ENCODE measurements at places on chromosomes 2 and 18.

DNA sequence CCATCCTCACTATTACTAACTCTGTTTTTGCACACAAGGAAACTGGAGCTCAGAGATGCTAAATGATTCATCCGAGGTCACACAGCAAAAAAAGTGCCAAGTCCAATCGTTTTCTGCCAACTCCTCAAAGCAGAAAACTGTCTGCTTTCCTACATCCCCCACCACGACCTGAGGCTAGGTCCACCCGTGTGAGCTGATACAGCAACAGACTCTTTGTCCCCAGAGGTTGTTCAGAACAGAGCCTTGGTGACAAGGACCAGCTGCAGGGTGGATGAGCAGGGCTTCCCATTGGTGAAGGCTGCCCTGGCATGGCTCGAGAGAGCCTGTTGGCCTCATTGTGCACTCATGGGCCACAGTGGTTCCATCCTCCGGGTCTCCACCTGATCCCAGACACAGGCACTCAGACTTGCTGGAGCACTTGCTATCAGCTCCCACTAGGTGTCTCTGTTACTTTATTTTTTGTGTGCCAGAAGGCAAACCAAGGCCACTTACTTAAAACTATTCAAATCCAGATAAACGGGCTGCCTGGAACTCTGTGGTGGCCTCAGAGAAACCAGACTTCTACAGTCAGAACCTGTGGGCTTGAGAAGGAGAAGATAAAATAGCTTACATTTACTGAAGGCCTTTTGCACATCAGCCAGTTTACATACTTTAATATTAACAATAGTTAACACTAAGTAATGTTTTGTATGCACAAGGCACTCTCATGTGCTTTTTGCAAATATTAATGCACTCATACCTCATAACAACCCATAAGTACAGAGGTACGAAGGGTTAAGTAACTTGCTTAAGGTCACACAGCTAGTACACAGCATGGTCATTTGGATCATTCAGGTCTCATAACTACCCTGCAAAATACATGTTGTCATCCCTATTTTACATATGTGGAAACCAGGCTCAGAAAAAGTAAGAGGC is 62.9 kb upstream of the CTIF start:
- DNase-seq: no peak

DNA sequence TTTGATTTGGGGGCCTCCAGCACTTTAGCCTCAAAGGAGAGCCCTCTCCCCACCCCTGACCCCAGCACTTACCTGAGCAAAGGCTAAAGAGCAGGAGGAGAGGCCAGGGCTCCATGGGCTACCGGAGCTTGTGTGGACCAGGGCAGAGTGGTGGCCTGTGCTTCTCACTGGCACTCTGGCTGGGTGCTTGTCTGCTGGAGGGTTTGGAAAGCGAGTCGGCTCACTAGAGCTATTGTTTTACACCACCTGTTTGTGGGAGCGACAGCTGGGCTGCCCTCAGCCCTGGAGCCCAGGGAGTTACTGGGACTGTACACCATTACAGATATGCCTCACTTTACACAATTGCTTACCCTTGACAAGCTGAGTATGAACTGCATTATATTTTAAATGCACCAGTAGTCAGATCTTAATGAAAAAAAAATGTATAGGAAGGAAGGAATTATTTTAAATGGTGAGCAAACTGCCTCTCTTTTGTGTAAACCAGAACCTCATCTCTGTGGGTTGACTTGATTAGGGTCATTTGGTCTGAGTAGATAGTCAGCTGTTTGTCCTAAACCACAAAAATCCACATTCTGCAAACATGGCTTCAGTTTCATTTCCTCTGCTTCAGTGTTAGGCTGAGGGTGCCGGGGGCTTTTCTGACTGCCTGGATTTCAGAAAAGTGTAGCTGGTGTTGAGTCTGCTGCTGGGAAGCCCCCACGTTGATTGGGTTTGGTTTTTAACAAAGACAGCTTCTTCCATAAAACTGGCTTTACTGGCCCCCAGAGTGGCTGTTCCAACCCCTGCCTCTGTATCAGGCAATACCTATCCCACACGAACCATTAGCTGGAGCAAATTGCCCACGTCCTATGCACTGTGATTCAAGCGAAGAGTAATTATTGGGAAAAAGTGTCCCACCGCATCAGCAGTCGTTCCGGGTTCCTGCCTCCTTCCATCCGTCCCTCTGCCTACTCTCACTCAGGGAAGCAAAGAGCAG is at the start of gene CHRNA1:
TSS of gene CHRNA1 (minus strand) at position 193 of the 976 bp plus-strand sequence. CDS start at position 115, 78 bp downstream.
- DNase-seq: no peak

- DNase-seq: no peak
Observed at GRCh38 chr2:210577263-210578071, 21.1 kb downstream of the CPS1 start.

DNA sequence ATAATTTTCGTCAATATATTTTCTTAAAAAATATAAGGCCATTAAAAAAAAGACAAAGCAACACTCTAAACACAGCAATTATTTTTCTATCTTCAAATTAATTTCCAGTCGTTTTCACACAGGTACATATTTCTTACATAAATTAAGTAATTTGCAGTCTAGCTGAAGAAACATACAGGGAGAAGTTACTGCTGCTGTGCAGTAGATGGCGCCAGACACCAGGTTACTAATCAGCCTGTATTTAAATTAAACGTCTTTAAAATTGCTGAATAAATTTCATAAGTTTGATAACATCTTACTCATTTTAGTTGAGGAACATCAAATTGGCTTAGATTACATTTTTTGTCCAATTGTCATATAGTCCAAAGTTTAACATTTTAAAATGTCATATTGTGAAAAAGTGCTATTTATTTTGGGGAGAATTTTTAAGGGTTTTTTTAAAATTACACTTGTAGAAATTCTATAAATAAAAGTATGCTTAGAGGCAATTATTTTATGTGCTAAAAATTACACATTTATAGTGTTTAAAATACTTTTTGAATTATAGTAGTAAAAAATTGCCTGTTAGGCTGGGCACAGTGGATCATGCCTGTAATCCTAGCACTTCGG is 88.4 kb downstream of the PMAIP1 start:
- DNase-seq: no peak

GRCh38 chr2:151774506-151774905 is 40.2 kb upstream of the NEB start:
- DNase-seq: no peak
